ENCODE measurements at places on chromosomes 1 and 21.

DNA sequence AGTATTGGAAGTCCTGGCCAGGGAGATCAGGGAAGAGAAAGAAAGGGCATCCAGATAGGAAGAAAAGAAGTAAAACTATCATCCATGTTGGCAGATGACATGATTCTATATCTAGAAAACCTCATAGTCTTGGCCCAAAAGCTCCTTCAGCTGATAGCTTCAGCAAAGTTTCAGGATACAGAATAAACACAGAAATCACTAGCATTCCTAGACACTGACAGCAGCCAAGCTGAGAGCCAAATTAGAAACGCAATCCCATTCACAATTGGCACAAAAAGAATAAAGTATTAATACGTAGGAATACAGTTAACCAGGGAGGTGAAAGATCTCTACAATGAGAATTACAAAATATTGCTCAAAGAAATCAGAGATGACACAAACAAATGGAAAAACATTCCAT lies 44.6 kb downstream of the ZFYVE9 start:
- no peak for DNase-seq

DNA sequence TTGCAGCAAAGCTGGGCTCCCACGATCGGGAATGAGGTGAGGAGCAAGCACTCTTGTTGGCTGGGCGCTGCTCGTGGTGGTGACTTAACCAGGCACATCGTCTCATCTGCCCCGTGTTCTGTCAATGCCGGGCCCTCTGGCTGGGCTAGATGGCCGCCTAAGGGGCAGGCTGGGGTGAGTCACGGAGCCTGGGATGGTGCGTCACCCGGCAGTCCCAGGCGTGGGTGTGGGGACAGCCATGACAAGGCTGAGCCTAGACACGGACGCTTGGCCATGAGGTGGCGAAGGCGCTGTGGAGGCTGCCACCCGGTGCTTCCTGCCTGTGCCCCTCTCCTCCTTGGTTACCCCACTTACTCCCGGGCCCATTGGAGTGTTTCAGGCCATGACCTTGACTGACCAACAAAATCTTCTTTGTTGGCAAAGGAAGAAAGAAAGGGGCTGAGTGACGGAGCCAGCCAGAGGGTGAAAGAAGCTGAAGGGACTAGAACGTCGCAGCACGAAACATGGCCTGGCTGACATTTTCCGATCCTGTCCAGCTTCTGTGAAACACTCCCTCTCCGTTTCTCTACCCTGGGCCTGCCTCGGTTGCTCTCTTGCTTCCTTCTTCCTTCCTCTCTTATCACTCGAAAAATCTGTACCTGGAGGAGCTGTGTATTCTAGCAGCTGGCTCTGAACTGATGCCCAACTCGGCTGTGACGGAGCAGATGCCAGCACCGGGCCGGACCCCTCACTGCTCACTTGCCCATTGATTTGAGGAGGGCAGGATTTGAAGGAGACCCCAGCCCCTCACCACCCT lies 596 bp downstream of the CD247 start:
- DNase-seq = peak; percentile 74

DNA sequence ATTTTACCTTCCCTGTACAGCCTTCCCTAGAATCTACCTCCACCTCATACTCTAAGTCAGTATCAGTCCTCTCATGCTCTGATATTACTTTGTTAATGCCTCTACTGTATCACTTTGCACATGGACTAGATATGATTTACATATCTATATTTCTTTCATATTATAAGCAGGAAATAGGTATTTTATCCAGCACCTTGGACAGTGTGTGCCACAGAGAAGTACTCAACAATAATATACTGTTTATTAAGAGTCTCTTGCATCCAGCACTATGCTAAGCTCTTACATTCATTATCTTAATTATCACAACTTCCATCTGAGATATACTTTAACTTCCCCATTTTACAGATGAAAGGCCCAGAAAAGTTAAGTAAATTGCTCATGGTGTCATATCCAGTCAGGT lies 247.9 kb upstream of the DAB1 start:
- DNase-seq = no peak

DNA sequence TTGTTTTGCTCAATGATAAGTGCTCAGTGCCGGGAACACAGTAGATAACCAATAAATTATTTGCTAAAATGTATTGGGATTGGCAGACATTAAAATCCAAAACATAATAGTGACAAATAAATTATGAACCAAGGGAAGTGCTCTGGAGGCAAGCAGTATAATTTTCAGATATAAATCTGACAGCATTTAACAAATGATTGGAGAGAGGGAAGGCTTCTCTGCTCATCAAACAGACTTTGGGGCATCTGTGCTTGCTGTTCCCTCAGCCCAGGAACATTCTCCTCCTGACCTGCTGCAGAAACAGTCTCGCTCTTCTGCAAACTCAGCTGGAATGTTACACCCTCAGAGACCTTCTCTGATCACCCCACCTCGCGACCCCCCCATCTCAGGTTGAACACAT lies 2.2 kb downstream of the CD46 start:
- no peak for DNase-seq

- no peak for DNase-seq
These were observed 2.5 kb upstream of the TNFRSF18 start for GRCh38 chr1:1208713-1209433.

DNA sequence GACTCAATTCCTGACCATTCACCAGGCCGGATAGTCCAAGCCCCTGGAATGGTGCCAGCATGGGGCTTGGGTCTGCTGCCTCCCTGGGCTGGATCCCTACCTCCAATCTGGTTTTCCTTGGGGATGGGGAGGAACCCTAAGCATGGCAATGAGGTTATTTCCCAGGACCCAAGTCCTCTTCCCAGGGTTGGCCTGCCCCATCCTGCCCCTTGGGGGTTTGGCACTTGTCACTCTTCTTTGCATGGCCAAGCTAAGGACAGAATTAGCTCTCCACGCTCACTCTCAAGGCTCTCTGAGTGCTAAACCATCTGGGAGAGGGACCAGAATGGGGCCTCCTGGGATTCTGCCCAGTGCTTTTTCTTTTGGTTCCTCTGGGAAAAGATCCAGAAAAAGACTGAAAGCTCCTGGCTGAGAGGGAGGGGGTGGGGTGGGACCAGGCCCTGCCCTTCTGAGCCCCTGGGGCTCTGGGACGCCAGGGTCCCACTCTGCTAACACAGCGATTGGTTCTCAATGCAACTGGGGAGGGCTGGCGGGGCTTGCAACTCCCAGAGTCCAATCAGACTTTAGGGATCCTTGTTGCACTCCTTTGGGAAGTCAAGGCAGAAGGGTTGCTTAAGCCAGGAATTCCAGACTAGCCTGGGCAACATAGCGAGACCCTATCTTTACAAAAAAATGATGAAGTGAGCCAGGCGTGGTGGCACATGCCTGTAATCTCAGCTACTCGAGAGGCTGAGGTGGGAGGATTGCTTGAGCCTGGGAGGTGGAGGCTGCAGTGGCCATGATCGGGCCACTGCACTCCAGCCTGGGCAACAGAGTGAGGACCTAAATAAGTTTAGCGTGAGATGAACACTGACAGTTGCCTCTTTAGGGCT lies 52.7 kb downstream of the DHRS3 start:
- DNase-seq = no peak

DNA sequence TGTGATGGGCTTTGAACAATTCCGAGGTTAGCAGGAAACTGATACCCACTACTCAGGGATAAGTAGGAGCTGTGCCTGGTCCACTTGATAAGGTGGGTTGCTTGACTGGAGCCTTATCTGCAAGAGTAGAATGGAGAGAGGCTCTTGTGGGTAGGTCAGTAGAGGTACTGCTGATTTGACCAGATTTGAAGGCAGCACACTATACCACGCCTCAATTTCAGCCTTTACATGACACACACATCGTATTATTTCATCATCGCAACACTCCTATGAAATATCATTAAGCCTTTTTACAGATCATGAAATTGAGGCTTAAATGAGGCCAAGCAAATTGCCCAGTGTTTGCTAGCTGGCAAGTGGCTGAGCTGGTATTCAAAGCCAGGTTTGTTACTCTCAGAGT lies 69.6 kb downstream of the KCNJ15 start:
- DNase-seq = no peak

DNA sequence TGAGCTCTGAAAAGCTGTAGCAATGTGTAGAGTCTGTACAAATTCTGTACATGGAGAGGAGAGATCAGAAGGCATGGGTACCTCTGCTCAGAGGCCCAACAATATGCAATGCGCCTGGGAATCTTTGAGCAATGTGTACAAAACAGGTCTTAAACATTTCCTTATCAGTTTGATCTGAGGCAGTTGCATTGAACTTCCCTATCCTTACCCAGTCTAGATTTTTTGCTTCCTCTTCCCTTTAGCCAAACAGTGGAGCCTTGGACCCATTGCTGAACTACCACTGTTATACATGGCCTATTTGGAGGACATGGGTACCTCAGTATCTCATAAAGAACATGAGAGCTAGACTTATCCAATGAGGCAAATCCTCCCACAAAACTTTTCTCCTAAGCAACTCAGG lies 12.6 kb upstream of the MNDA start:
- no peak for DNase-seq

GRCh38 chr1:181126871-181127587 lies 38.5 kb downstream of the IER5 start:
- DNase-seq = no peak

DNA sequence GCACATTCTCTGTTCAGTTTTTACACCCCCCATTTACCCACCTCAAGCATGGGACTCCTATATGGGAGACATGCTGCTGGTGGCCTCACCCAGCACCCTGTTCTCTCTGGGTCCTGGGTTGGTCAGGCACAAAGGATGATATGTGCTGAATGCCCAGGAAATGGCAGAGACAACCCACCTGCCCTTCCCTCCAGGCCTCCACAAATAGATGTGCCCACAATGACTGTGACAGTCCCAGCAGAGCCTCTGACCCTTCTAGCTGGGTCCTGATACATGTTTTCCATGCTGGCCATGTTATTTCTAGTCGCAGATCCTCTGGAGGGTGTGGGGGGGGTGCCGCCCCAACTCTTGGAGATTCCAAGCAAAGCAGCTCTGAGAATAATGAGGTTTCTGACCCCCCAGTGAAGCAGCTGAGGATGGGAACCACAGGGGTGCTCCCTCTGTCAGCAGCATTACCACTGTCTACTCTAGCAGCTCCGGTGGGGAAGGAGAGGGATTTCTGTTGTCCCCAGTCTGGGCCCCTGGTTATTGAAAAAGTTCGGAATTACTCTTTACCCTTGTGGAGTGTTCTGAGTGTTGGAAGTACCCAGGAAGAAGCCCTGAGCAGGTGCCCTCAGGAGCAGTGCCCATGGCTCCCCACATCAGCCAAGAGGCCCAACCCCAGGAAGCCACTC lies 1.2 kb upstream of the CCDC28B start:
- no peak for DNase-seq

DNA sequence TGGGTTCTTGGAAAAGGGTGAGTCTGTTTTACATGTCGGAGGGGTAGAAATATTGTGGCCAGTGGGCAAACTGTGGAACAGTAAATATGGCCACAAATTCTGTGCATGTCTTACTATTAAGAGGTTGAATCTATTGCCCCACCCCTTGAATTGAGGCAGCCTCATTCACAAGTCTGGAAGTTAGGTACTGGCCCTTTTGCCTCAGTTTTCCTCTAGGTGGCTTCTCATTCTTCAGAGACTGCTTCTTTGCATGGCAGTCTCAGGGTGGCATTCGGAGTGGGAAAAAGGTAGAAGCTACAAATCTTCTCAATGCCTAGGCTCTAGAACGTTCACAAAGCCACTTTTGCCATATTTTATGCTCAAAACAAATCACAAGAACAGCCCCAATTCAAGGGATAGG lies 57.2 kb downstream of the SLC9C2 start:
- no peak for DNase-seq

- no peak for DNase-seq
These were observed 75.1 kb downstream of the ZFYVE9 start for GRCh38 chr1:52216907-52217458.

GRCh38 chr1:101290119-101290921 lies 53.5 kb downstream of the S1PR1 start:
- DNase-seq = no peak

- DNase-seq = peak; percentile 81
These were observed at the start of gene DBT for GRCh38 chr1:100249537-100250257. TSS of gene DBT (minus strand) at chr1:100249834. CDS start at chr1:100249820, 14 bp downstream.

DNA sequence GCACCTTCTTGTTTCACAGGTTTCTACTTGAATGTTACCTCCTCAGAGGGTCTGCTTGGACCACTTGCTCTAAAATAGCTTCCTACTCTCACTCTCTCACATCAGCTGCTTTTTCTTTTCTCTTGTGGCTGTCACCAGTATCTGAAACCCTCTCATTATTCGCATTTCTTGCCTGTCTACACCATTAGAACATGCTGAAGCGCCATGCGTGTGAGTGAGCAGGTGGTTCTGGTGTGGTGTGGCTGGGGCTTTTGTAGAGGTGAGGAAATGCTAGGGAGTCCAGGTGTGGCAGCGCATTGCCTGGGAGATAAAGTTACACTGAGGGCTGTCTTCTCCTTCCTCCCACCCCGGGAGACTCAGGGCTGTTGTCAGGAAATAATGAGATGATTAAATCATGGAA lies 4.1 kb downstream of the ZNF362 start:
- DNase-seq = no peak

- no peak for DNase-seq
These were observed 36.3 kb downstream of the LRP8 start for GRCh38 chr1:53291574-53291973.

GRCh38 chr1:192183788-192184187 lies 25.5 kb downstream of the RGS18 start:
- no peak for DNase-seq

DNA sequence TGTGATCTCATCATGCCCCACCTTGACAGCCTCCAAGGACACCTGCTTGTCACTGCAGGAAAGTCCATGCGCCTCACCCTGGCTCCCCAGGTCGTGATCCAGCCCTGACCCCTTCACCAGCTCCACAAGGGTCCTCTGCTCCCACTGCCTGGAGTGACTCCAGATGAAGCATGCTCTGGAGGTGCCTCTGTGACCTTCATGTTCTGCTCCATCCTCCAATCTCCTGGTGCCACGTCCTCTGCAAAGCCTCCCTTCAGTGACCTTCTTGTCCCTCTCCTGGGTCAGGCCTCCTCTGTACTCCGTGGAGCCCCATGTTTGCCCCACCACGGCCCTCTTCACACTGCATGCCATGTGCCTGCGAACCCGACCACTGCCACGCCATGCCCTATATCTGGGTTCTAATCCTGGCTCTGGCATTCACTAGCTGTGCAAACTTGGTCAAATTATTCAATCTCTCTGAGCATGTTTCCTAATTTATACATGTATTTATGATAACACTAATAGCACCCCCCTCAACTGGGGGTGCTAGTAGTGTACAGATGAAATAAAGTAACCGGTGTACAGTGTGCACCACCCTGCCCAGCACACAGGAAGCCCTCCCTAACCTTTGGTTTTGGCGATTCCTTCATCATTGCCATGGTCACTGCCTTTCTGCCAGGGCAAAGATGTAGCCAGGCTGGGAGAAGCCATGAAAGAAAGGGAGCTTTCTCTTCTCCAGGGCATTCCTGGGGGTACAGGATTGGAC lies 77.4 kb downstream of the STUM start:
- no peak for DNase-seq
